ENCODE measurements at places on chromosomes 5 and 9.

- no peak for DNase-seq
Measured at GRCh38 chr9:91273853-91274552, 87.7 kb downstream of the AUH start.

DNA sequence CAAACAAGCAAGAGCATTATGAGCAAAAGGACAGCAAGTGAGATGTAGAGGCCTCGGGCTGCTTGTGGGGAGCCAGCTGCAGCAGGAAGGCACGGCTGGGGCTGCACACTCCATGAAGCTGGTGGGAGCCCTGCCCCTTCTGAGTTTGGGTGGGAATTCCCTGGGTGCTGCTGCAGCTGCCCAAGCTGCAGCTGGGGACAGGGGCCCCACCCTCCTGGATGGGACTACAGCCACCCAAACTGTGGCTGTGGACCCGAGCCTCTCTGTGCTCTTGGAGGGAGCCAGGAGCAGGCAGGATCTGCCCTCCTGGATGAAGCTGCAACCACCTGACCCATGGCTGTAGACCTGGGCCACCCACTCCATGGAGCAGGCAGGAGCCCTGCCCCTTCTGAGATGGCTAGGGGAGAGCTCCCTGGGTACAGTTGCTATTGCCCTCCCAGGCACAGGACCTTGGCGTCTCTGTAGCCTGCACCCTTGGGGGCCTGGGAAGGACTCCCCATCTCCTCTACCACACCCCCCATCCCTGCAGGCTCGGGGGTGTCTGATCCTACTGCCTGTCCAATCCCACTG lies 159.1 kb downstream of the ERCC6L2 start:
- DNase-seq: no peak

GRCh38 chr5:141681695-141682641 lies at the start of gene ARAP3:
ARAP3 (minus strand) TSS chr5:141682230; CDS start chr5:141680486, 1,744 bp downstream.
- peak; percentile 30 for DNase-seq

DNA sequence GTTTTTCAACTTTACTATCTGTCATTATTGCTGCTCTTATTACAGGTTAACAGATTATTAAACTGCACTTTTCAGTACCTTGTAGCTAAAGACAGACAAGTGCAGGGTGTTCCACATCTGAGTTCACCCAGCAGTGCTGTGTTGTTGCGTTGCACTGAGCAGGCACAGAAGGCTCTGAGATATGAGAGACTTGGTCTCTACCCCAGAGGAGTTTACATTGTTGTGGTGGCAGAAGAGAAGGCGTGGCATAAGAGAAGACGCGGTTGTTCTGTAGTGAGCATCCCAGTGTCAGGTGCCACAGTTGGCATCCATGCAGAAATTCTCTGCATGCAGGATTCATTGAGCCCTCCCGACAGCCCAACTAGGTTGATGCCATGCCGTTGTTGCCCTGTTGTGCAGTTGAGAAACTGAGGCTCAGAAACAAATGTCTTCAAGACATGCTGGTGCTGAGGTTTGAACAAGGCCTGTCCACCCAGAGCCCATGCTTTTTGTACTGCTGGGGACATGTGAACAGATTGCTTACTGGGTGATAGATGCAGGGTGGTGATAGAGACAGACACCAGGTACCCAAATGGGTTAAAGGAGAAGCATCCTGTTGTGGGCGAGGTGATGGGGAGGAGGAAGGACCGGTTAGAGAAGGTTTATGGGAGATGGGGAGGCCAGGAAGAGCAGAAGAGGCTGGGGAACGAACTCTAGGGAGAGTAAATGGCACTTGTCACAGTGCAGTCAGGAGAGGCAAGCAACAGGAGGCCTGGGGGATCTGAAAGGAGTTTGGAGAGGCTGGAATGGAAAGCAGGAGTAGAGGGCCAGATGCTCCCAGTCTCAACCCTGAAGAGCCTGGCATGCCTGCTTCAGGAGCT lies 8.2 kb downstream of the ABL1 start:
- DNase-seq: no peak

DNA sequence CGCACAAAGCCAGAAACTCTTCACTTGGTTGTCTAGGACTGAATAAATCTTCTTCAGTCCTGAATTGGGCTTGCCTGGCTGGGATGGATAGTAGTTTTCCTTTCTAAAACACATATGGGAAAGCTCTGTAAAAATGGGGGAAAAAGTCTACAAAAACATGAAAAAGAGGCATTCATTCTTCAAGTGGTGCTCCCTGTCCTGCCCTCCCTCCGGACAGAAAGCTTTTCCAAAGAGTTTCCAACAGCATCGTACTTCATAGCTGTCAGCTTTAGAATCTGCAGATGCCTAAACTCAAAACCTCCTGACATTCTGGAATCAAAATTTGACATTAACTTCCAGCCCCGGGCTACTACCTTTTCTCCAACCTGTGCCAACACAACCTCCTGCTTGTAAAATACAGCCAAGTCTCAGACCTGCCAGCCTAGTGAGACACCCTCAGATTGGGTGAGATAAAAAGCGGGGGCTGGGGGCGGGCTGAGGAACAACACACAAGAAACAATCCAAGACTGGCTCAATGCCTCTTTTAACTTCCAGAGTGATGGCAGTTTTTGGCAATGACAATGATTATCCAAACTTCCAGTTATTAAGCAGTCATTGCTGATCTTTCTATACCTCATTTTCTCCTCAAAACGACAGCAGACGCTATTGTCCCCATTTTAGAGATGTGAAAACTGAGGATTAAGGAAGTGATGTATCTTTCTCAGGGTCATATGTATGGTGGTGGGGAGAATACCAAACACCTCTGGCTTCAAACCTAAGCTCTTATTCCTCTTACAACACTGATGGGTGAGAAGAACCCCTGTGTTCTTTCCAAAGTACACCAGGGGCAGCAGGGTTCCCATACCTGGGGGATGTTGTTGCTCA lies 1.3 kb downstream of the TNC start:
- DNase-seq: no peak

- DNase-seq: no peak
Measured at GRCh38 chr5:22226423-22226822, 626.7 kb downstream of the CDH12 start.

- no peak for DNase-seq
Measured at GRCh38 chr5:177040814-177041420, 18.4 kb downstream of the ZNF346 start.

DNA sequence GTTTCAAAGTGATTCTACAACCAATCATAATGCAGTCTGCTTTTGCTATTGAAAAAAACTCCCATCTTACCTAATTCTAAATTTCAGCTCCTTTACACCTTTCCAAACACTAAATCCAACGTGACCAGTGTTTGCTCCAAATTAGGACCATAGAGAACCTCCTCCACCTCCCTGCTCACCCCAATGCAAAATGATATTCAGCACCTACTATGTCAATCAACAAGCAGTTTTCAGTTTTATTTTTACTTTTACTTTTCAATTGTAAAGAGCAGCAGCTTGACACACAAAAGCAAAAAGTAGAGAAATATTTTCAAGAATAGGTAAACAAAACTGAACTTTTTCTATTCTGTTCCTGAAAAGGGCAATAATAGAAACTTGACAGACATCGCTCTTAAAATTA lies 3.4 kb downstream of the FAM13B start:
- no peak for DNase-seq

- no peak for DNase-seq
Measured at GRCh38 chr9:91192381-91193086, 169.2 kb downstream of the AUH start.

DNA sequence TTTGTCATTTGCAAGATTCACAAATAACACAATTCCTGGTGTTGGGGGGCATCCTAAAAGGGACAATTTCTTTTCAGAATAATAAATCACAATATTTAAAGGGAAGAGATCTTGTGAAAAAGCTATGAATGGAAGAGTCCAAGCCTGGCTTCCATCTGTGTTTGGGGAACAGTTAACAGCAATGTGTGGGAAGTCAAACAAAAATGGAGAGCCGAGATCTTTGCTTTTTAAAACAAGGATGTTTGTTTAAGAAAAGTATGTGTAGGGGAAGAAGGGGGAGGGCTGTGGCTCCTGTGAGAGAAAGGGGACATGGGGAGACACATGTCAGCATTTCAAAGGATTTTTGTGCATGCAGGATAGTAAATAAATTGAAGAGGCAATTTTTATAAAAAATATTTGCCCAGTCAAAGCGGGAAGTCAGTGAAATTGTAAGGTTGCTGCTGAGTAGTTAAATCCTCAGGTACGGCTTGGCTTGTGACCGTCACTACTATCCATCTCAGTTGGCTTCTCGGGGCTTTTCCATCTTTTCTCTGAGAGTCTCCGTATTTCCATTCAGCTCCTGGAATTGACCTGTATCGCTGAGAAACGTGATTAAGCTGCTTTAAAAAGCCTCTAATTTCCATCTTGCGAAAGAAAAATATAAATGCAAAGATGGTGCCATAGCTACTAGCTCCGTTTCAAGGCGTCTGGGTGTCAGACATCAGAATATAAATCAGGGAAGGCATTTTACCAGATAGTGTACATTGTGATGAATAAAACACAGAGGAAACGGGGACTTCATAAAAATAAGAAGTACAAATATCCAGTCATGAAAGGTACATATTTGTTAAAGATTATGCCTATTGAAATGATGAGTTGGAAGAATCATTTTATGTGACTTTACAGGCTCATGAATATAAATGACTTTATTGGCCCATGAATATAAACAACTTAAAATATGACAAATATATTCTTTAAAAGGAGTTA lies 52.9 kb upstream of the VCAN start:
- no peak for DNase-seq

- no peak for DNase-seq
Measured at GRCh38 chr9:69645488-69645887, 26.7 kb downstream of the APBA1 start.

GRCh38 chr5:111975133-111975532 lies 218.1 kb upstream of the NREP start:
- no peak for DNase-seq

Measured in progenitor cell of endocrine pancreas (in vitro differentiated cells).